EL (cell line): ENCODE measurements at places on chromosomes 1 and 21.
A peak's percentile ranks its signal among the peaks of the same experiment; 100 is the strongest.

- DNase-seq, result no peak
These were observed 660.7 kb downstream of the PTPRU start for GRCh38 chr1:29896791-29897714.

DNA sequence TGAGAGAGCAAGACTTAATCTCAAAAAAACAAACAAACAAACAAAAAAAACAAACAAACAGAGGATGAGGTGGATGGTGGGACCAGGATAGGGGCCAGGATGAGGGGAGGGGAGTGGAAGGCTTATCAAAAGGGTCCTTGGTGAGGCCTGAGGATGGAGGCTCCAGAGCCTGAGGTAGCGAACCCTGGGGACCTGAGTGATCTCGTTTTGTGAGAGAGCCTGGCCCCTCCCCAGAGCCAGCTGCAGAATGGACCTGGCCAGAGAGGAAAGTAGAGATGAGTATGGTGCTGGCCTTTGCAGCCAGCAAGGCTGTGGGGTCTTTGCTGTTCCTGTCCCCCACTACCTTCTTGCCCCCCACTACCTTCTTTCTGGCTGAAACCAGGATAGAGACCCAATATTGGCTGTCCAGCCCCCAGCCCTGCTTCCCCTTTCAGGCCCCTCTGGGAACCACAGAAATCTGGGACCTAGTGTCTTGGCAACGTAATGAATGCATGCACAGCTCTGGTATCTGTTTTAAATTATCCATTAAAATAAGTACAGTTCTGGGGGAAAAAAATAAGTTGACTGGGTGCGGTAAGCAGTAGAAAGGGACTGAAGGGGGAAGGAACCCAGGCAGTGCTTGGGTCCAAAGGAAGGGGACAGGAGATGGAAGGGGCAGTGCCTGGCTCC is 1.1 kb upstream of the LMNA start:
- no peak for DNase-seq

DNA sequence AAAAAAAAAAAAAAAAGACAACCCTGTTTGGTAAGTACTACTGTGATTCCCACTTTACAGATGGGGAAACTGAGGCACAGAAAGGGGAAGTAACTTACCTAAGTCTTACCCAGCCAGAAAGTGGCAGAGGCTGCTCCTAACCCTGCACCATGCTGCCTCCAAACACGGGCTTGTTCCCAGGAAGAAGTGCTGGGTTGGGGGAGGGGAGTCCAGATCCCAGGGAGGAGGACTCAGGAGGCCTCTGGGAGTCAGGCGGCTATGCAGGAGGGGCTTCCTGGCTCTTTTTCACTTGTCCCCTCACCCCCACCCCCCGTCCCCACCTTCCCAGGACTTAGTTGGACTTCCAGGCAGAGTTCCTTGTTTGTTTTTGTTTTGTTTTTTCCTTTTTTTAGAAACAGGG is 23.9 kb downstream of the PIK3CD start:
- no peak for DNase-seq

- no peak for DNase-seq
These were observed 4.1 kb downstream of the UROD start for GRCh38 chr1:45016090-45016697.

DNA sequence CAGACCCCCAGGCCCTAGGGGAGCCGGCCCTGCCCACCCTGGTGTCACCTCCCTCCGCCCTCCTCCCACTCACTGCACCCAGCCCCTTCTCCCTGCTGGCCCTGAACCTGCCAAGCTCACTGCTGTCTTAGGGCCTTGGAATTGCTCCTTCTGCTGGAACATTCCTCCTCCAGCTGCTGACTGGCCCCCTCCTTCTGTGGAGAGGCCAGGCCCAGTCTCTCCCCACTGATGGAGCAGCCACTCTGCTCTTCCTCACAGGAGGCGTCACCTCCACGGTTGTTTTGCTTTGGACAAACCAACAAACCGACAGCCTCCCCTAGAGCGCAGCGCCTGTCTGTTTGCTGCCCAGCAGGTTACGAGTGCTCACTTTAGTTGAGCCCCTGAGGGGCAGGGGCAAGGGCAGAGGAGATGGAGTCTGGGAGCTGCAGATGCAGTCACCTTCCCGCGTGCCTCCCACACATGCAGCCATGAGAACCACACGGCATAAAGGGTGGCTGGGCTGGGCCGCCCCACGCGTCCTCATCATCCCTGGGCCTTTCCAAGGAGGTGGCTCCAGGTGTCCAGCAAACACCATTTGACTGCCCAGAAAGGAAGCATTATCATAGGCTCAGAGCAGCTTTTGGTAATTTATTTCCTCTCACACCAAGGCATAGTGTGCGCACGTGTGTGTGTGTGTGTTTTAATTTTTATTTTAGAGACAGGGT is 9.4 kb downstream of the OXCT2 start:
- DNase-seq, result no peak

DNA sequence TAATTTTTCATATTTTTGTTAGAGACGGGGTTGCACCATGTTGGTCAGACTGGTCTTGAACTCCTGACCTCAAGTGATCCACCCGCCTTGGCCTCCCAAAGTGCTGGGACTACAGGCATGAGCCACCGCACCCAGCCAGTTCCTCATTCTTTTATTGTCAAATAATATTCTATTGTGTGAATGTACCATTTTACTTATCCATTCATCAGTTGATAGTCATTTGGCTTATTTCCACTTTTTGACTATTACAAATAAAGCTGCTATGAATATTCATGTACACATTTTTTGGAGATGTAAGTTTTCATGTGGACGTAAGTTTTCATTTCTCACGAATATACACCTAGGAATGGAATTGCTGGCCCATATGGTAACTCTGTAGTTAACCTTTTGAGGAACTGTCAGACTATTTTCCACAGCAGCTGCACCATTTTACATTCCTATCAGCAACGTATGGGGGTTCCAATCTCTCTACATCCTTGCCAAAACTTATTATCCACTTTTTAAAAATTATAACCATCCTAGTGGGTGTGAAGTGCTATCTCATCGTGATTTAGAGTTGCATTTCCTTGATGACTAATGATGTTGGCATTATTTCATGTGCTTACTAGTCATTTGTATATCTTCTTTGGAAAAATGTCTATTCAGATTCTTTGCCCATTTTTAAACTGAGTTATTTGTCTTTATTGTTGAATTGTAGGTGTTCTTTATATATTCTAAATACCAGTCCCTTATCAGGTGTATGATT is 12.7 kb downstream of the PACC1 start:
- peak; percentile 71 for DNase-seq

DNA sequence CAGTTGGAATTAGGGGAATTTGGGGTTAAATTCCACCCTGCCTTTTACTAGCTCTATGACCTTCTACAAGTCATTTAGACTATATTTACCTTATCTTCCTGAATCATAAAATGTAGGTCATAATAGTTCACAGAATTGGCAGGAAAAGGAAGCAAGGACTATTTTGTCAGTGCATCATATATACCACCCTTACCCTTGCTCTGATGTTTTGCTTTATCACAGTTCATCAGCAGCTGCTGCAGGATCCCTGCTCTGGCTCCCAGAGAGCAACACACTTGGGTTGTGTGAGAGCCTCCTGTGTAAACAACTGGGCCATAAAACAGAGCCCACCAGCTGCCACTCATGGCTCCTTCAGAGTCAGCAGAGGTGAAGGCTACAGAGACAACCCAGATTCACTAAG is 631.6 kb upstream of the CAMK1G start:
- DNase-seq, result peak; percentile 73

- no peak for DNase-seq
These were observed 173.0 kb downstream of the NFIA start for GRCh38 chr1:61255358-61255703.

- no peak for DNase-seq
These were observed 13.8 kb upstream of the SDHB start for GRCh38 chr1:17067465-17068240.

DNA sequence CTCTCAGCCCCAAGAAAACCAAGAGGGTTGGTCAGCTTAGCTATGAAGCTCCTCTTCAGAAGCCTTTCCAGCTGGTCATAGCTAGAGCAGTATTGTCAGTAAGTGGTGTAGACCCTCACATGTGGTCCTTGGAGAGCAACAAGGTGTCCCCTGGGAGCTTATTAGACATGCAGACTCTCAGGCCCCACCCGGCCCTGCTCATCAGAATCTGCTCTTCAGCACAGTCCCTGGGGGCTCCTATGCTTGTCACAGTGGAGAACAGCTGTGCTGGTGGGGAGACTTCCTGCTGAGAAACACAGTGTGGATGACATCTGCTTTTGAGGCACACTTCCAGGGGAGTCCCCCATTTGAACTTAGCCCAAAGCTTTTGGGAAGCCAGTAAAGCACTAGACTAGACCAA is 21.9 kb upstream of the NEK2 start:
- DNase-seq, result no peak

DNA sequence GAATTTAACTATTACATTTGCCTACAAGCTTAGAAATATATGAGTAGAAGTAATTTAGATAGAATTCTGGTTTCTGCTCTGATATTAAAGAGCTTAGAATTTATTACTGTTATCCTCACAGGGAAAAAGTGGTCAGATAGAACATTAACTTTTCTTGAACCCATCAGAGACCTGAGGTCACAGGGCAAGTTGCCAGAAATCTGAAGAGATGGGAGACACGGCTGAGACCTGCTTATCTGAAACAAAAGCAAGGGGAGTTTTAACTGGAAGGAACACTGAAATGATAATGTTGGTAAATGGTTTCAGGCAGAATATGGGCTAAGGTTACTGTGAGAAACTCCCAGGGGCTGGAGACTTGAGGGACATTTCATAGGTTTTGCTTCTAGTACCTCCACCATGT is 28.0 kb upstream of the USP25 start:
- DNase-seq, result no peak

GRCh38 chr1:10236405-10237156 is 26.2 kb downstream of the KIF1B start:
- DNase-seq, result no peak

DNA sequence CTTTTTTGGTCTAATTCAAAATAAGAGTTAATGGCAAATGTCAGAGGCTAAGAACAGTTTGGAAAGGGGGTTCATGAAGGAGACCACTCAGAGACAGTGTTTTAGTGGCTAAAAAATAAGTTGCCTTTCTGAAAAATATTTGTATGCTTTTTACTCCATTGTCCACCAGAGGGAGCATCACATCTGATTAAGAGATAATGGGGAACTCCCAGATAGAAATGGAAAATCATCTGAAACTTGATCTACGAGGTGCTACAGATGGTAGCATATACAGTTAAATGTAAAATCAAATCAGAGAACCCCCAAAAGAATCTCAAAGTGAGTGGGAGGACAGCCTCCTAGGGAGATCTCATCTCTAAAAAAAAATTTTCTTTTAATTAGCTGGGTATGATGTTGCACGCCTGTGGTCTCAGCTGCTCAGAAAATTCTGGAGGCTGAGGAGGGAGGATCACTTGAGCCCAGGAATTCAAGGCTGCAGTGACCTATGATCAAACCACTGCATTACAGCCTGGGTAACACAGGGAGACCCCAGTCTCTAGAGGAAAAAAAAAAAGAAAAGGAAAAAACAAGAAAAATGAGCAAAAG is 9.7 kb downstream of the SMYD3 start:
- DNase-seq, result peak; percentile 75

- DNase-seq, result no peak
These were observed 53.4 kb downstream of the AGPAT3 start for GRCh38 chr21:43918385-43918947.

GRCh38 chr1:87165177-87165576 is 163.5 kb upstream of the LMO4 start:
- DNase-seq, result no peak

- DNase-seq, result no peak
These were observed 677 bp upstream of the HSD11B1 start for GRCh38 chr1:209703834-209704504.

GRCh38 chr1:210233495-210234328 is 1.1 kb downstream of the SERTAD4 start:
- peak; percentile 81 for DNase-seq

DNA sequence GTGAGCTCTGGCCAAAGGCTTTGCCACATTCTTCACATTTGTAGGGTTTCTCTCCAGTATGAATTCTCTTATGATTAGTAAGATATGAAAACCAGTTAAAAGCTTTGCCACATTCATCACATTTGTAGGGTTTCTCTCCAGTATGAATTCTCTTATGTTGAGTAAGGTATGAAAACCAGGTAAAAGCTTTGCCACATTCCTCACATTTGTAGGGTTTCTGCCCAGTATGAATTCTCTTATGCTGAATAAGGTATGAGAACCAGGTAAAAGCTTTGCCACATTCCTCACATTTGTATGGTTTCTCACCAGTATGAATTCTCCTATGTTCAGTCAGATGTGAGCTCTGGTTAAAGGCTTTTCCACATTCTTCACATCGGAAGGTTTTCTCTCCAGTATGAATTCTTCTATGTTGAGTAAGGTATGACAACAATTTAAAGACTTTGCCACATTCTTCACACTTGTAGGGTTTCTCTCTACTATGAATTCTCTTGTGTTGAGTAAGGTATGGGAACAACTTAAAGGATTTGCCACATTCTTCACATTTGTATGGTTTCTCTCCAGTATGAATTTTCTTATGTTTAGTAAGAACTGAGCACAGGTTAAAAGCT is 20.7 kb downstream of the ZNF695 start:
- peak; percentile 2 for DNase-seq

- no peak for DNase-seq
These were observed 18.0 kb upstream of the LCE2D start for GRCh38 chr1:152645146-152645545.

- DNase-seq, result no peak
These were observed 5.1 kb upstream of the TMEM51 start for GRCh38 chr1:15148475-15148874.

GRCh38 chr1:154758346-154758745 is 111.7 kb downstream of the KCNN3 start:
- DNase-seq, result no peak

GRCh38 chr1:23027352-23027907 is 8.2 kb downstream of the KDM1A start:
- no peak for DNase-seq

- DNase-seq, result no peak
These were observed 18.2 kb downstream of the CD34 start for GRCh38 chr1:207892764-207893163.

DNA sequence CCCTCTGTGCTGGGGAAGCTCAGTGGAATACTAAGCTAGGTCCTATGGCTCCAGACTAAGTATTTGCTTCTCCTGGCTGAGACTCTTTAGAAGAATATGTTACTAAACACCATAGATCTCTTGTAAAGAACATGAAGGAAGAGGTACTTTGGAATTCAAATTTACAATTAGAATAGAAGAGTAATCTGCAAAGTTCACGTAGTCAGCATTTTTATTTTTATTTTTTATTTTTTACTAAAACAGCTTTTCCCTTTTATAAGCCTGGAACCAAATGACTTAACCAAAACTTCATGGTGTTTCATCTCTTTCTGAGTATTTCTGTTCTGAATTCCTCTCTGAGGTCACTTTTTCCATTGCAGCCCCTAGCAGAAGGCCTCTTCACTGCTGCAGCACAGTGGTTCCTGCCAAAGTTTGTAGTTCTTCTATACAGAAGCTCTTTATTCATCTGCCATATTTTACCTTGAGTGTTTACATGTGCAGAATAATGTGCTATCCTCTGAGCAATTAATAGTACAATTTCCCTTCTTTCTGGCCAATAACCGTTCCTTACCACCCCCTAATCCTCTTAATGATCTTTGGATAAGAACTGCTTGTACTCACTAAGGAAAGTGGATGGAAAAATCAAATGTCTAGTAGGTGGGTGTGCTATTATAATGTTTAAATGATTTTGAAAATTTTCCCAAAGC is 27.2 kb downstream of the TSEN15 start:
- DNase-seq, result no peak

GRCh38 chr1:91916046-91916445 is 30.1 kb upstream of the TGFBR3 start:
- no peak for DNase-seq
